ENCODE measurements at places on chromosomes 5 and 9. TPM values are rescaled to one million over a fixed set of nuclear protein-coding genes. Genes with fewer than 3 reads are reported as not detected.

IL4 gene
- not detected for total RNA-seq

NEUROG1 gene
- total RNA-seq = not detected

FAM200C gene
- 2.2 TPM for total RNA-seq

NRG2 gene
- 0.39 TPM for total RNA-seq

C5orf58 gene
- not detected for total RNA-seq

SVEP1 gene
- total RNA-seq = 0.05 TPM

ZNF366 gene
- 33.7 TPM for total RNA-seq

CYLC2 gene
- not detected for total RNA-seq

ZNF618 gene
- total RNA-seq = 20.7 TPM

HTR1A gene
- total RNA-seq = not detected

DOCK8 gene
- 1.2 TPM for total RNA-seq

AK6 gene
- total RNA-seq = 18.1 TPM

ADCY2 gene
- not detected for total RNA-seq

SELENOP gene
- 36.2 TPM for total RNA-seq

NKD2 gene
- total RNA-seq = 2.2 TPM

NUDT12 gene
- 3.0 TPM for total RNA-seq

RAB3C gene
- total RNA-seq = 4.2 TPM

SHC3 gene
- 7.3 TPM for total RNA-seq

CAVIN4 gene
- total RNA-seq = 3.3 TPM

SLC46A2 gene
- total RNA-seq = not detected

PALM2AKAP2 gene
- total RNA-seq = 3.9 TPM
